Omental fat pad (tissue), 4 donors: ENCODE measurements at places on chromosomes 4 and X. TPM values are rescaled to one million over a fixed set of nuclear protein-coding genes. Genes with fewer than 3 reads are reported as not detected.

DNA sequence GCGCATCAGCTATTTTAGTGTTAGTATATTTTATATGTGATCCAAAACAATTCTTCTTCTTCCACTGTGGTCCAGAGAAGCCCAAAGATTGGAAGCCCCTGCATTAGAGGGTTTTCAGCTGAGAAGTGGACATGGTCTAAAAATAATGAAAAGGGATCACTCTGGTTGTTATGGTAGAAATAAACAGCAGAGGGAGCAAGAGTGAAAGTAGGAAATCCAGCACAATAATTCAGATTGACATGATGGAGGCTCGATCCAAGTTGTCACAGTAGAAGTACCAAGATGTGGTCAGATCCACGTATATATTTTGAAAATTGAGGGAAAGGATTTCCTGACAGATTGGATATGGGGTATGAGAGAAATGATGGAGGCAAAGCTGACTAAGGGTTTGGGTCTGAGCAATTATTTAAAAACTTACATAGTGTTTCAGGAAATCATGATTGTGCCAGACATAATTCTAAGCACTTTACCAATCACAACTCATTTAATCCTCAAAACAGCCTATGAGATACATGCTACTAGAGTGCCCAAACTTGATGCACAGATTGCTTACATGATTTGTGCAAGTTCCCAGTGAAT, 17.0 kb upstream of the TMEM144 start:
- no peak for DNase-seq

PNMA3 gene
- total RNA-seq, result 0.44 TPM

- no peak for DNase-seq
These were observed 860.7 kb downstream of the PCDH19 start for GRCh38 chrX:99549381-99549780.

- no peak for DNase-seq
These were observed 502.6 kb upstream of the TECRL start for GRCh38 chr4:64911846-64912245.

CENPVL2 gene
- total RNA-seq, result not detected

- no peak for DNase-seq
These were observed 108.0 kb downstream of the SLIT2 start for GRCh38 chr4:20359692-20360091.

CNGA1 gene
- total RNA-seq, result 1.7 TPM

DNA sequence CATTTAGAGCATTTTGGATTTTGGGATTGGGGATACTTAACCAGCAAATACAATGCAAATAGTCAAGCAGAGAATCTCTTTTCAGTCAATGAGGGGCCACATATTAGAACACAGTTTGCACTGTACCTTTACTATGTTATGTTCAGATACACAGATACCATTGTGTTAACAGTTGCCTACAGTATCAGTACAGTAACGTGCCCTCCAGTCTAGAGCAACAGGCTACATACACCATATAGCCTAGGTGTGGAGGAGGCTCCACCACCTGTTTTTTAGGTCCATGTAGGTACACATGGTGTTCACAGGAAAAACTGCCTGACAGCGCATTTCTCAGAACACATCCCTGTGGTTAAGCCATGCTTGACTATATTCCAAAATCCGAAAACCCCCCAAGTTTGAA, 9.1 kb downstream of the GRPEL1 start:
- no peak for DNase-seq

DNA sequence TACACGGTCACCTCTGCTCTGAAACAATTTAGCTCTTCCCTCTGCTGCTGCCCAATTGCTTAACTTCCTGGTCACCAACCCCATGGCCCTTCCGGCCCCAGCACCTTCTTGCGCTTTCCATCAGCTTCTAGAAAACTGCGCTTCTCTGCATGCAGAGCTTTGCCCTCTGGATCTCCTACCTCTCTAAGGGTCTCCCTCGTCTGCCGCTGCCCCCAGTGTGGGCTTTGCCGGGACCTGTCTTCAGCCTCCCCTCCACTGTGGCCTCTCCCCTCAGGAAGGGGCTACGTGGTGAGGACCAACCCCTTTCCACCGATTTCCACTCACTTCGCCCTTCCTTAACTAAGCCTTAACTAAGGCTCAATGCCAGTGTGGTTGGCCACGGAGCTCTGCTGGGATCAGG, 94.6 kb downstream of the DCTD start:
- DNase-seq, result no peak

GRCh38 chr4:40307627-40308497, 27.3 kb upstream of the CHRNA9 start:
- DNase-seq, result no peak

NOA1 gene
- total RNA-seq, result 15.7 TPM

SSX4B gene
- total RNA-seq, result not detected

- no peak for DNase-seq
These were observed 6.8 kb upstream of the SASH3 start for GRCh38 chrX:129772796-129773431.

GRCh38 chrX:38879631-38880220, 78.5 kb downstream of the MID1IP1 start:
- no peak for DNase-seq

DNA sequence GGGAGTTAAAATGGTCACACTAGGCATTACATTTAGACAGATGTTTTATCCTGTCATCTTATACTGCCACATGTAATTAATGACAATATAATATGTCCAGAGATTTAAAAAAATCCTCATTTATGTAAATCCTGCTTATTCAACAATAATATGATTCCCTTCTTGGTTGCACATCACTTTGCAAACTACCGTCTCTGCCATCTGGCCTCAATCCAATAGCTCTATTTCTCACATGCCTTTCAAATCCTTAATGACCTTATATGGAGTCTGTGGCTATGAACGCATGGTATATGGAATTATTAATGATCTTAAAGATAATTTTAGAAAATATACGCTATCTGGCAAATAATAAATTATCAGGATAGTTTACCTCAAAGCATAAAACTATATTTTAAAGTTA, 144.5 kb downstream of the NPNT start:
- no peak for DNase-seq

TXK gene
- total RNA-seq, result 3.0 TPM

EDA gene
- total RNA-seq, result 10.9 TPM

DNA sequence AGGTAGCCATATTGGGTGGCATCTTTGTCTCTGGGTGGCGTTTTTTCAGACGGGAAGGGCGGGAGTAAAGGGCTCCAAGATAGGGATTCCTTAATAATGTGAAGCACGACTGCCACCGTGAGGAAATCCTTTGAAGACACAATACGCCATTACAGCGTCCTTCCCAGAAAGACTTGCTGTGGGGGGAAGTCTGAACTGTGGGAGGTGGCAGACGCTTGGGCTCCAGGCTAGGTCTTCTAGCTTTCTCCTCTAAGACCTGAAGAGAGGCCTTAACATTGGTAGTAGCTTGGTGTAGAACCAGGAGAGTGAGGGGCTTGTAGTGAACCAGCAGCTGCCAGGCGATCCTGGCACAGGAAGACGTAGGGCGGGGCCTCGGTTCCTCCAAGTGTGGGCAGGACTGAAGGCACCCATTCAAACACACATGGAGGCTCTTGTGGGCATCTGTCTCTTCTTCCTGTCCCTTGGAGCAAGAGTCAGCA, 197.3 kb downstream of the OR13H1 start:
- DNase-seq, result peak; percentile 88
